ENCODE measurements at places on chromosomes 6 and 20. TPM values are rescaled to one million over a fixed set of nuclear protein-coding genes. Genes with fewer than 3 reads are reported as not detected.

The OGFR gene
- 29.4 TPM for total RNA-seq

The ENPP4 gene
- 11.7 TPM for total RNA-seq

The TRERF1 gene
- 5.6 TPM for total RNA-seq

The LCA5 gene
- total RNA-seq, result 7.1 TPM
